ENCODE measurements at places on chromosomes 1 and 21. TPM values are rescaled to one million over a fixed set of nuclear protein-coding genes. Genes with fewer than 3 reads are reported as not detected.
A peak's percentile ranks its signal among the peaks of the same experiment; 100 is the strongest.

The PBX1 gene
- 204 TPM for total RNA-seq

DNA sequence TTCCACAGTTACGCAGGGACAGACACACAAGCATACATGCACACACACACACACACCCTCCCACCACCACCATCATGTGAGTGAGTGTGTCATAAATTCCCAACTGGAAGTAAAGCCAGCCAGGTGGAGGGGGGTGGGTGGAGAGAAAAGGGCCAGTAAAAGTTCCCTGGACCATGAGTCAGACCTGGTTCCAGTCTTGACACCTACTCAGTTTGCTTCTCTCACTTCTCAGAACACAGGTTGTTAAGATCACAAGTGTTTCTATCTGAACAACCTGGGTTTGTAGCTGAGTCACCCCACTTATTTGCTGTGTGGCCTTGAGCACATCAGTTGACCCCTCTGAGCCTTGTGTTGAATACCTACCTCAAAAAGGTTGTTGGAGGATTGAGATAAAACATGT lies 9.6 kb downstream of the EPHA10 start:
- no peak overlapping the region for H3K4me3 ChIP-seq
- H3K27ac ChIP-seq, result no peak overlapping the region
- peaks cover 3% of the 10 kb centered on the region for H3K4me1 ChIP-seq
- peaks cover 28% of the 10 kb centered on the region for H3K27me3 ChIP-seq
- H3K36me3 ChIP-seq, result no peaks in the 10 kb centered on the region

GRCh38 chr1:178931858-178932551 lies 61.1 kb upstream of the ANGPTL1 start:
- H3K4me1 ChIP-seq, result peaks cover 6% of the 10 kb centered on the region
- no peaks in the 10 kb centered on the region for H3K27me3 ChIP-seq
- no peak overlapping the region for H3K4me3 ChIP-seq
- no peak for DNase-seq
- no peaks in the 10 kb centered on the region for H3K36me3 ChIP-seq

DNA sequence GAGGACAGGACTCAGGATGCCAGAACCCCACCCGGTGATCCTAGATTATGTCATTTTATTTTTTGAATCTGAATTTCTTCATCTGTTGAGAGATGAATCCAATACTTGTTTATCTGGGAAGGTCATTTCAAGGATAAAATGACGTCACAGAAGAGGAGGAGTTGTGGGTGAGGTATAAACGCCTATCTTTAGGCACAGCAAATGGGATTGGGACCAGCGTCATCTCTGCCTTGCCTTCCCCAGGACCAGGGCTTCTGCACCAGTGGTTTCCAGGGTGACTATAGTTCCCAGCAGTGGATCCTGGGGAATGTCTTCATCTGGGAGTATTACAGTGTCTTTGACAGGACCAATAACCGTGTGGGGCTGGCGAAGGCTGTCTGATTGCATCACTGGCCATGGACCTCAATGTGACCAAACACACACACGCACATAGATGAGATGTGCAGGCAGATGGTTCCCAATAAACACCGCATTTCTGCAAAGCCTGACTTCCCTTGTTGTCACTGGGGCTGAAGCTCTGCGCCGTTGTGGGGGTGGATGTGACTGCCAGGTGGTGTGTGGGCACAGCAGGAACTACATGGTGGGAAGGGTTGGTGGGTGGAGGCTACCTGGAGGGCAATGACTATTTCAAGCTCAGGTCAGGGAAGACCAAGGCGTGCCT lies 28.1 kb downstream of the KCNA10 start:
- H3K4me3 ChIP-seq, result no peak overlapping the region
- no peaks in the 10 kb centered on the region for H3K4me1 ChIP-seq
- H3K27me3 ChIP-seq, result peaks cover 39% of the 10 kb centered on the region
- no peak for DNase-seq

The DLGAP3 gene
- total RNA-seq, result 1.3 TPM

DNA sequence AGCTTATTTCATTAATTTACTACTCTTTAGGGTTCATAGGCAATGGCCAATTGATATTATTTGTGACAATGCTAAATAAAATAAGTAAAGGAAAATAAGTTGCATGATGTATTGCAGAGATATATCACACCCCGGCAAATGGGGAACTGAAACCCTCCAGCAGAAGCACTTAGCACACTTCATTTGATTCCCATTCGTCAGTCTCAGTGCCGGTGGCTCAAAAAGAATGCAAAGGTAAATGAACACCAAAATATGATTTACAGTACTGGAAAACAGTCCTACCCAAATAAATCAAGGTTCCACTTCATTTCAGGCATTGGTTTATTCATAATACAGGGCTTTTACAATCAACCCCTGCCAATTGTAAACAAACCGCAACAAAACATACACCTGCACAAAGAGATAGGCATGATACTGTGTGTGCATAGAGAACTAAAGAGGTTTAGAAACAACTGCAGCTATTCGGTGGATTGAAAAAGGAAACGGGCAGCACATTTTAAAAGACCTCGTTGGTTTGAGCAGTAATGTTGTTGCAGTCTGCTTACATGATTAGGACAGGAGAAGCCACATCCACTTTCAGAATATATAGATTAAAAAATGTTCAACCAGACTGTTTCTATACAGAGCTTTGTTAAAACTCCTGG lies 1019.2 kb downstream of the TTLL7 start:
- H3K27ac ChIP-seq, result no peak overlapping the region
- no peaks in the 10 kb centered on the region for H3K36me3 ChIP-seq
- no peak overlapping the region for H3K4me3 ChIP-seq
- H3K4me1 ChIP-seq, result peaks cover 20% of the 10 kb centered on the region

DNA sequence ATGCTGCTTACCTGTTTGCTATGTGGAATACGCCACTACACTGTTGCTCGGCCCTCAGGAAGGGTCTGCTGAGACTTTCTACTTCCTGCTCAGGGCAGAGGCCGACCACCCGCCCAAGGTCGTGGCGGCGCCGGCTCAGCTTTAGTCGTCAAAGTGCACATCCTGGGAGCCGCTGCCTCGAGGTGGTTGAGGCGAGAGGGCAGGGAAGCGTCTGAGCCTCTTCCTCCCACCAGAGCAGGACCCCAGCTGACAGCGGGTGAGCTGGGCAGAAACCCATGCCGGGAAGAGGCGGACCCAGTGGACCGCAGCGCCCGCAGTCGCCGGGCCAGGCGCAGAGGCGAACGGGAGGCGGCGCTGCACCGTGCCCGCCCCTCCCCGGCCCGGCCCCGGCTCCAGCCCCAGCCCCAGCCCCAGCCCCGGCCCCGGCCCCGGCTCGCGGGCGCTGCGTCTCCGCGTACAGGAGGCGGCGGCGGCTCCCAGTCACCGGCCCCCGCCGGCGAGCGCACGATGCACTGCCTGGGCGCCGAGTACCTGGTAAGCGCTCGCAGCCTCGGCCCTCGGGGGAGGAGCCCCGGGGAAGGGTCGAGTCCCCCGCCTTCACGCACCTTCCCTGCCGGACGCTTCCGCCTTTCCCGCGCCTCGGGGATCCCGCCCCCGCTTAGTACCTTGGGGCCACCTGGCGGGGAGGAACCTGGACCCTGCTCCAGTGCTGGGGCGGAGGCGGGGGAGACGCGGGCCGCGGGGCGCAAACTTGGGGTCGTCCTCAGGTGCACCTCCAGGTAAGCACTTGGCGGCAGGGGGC lies at the start of gene SLC44A3:
Gene SLC44A3, plus strand, starts transcription at position 413 of the 802 bp plus-strand sequence. Its CDS starts 95 bp downstream, at position 508.
- H3K27ac ChIP-seq, result peak within 1 kb of the TSS; percentile 95
- no peaks in the 10 kb centered on the region for H3K27me3 ChIP-seq
- peak within 1 kb of the TSS; percentile 92 for H3K4me3 ChIP-seq
- peaks cover 27% of the 10 kb centered on the region for H3K36me3 ChIP-seq
- peak; percentile 59 for DNase-seq

The CLEC20A gene
- not detected for total RNA-seq

DNA sequence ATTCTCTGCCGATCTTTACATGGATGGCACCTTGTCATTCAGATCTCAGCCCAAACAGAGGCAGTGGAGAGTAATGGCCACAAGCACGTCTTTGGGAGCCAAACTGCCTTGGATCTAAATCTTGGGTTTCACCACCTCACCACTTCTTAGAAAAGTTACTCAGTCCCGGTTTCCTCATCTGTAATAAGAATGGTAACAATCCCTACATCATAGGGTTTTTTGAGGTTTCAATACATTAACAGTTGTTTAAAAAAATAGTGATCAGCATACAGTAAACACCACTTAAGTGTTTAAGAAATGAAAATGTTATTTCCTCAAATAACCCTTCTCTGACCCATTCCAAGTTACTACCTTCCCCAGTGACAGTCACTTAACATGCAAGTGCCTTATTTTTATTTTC lies 38.5 kb upstream of the KCNA3 start:
- H3K4me1 ChIP-seq, result no peaks in the 10 kb centered on the region
- no peaks in the 10 kb centered on the region for H3K36me3 ChIP-seq
- DNase-seq, result no peak
- peaks cover 6% of the 10 kb centered on the region for H3K27me3 ChIP-seq
- H3K27ac ChIP-seq, result no peak overlapping the region

GRCh38 chr1:207810173-207810572 lies 58.3 kb downstream of the CD46 start:
- H3K4me1 ChIP-seq, result peaks cover 12% of the 10 kb centered on the region
- H3K27me3 ChIP-seq, result no peaks in the 10 kb centered on the region
- no peak for DNase-seq
- H3K36me3 ChIP-seq, result peaks cover 4% of the 10 kb centered on the region
- no peak overlapping the region for H3K27ac ChIP-seq
- no peak overlapping the region for H3K4me3 ChIP-seq

The SYT14 gene
- 3.7 TPM for total RNA-seq

GRCh38 chr1:54460861-54461387 lies 54.7 kb upstream of the SSBP3 start:
- H3K4me1 ChIP-seq, result peaks cover 37% of the 10 kb centered on the region
- H3K36me3 ChIP-seq, result no peaks in the 10 kb centered on the region
- no peaks in the 10 kb centered on the region for H3K27me3 ChIP-seq
- H3K27ac ChIP-seq, result no peak overlapping the region
- H3K4me3 ChIP-seq, result no peak overlapping the region
- no peak for DNase-seq

DNA sequence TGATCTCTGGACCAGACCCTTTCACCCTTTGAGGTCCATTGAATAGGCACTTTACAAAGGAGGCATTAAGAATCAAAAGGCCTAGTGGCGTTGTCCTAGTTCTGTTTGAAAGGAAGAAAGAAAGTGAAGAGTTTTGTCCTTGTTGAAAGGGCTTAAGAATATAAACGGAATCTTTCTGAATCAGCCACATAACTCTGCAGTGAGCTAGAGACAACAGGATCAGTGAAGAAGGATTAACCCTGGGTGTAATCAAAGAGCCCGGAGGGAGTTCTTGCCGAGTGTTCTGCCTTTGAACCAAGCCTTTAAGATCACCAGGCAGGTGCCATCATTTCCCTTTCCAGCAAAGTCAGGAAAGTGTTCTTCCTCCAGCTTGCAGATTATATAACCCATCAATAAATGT lies 54.8 kb upstream of the CNTN2 start:
- H3K27ac ChIP-seq, result no peak overlapping the region
- no peak overlapping the region for H3K4me3 ChIP-seq
- no peak for DNase-seq

- H3K36me3 ChIP-seq, result no peaks in the 10 kb centered on the region
- H3K4me3 ChIP-seq, result no peak overlapping the region
- no peak for DNase-seq
These were observed 64.4 kb downstream of the TRABD2B start for GRCh38 chr1:47932743-47933142.

The IL10 gene
- total RNA-seq, result not detected

DNA sequence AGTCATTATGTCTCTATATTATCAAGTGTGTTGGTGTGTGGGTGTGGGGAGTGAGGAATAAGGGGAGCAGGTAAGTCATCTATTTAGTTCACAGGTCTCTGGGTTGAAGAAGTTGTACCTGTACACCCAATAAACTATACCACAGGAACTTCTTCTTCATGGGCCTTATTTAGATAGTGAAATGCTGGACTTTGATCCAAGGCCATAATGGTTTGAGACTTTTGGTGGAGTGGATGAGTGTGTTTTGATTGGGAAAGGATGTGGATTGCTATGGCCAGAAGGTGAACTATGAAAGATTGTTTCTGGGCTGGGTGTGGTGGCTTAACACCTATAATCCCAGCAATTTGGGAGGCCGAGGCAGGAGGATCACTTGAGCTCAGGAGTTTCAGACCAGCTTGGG lies 7.0 kb upstream of the ZMYM6 start:
- no peak overlapping the region for H3K27ac ChIP-seq
- H3K4me3 ChIP-seq, result no peak overlapping the region
- H3K36me3 ChIP-seq, result no peaks in the 10 kb centered on the region

- H3K27ac ChIP-seq, result no peak overlapping the region
- peaks cover 6% of the 10 kb centered on the region for H3K36me3 ChIP-seq
- peaks cover 3% of the 10 kb centered on the region for H3K4me1 ChIP-seq
These were observed 13.7 kb downstream of the PI4KB start for GRCh38 chr1:151313501-151313900.

The TACSTD2 gene
- total RNA-seq, result 22.8 TPM

- no peak overlapping the region for H3K4me3 ChIP-seq
- H3K27ac ChIP-seq, result no peak overlapping the region
- no peak for DNase-seq
- no peaks in the 10 kb centered on the region for H3K27me3 ChIP-seq
These were observed 423.6 kb downstream of the HLX start for GRCh38 chr1:221302810-221303209.

- DNase-seq, result peak; percentile 37
- no peak overlapping the region for H3K27ac ChIP-seq
- H3K36me3 ChIP-seq, result no peaks in the 10 kb centered on the region
These were observed 113.5 kb downstream of the PRDM2 start for GRCh38 chr1:13813398-13814012.

The TEX38 gene
- total RNA-seq, result 0.38 TPM

GRCh38 chr1:111490220-111490619 lies 13.2 kb downstream of the ADORA3 start:
- no peak for DNase-seq
- H3K36me3 ChIP-seq, result no peaks in the 10 kb centered on the region
- peaks cover 3% of the 10 kb centered on the region for H3K27me3 ChIP-seq
- H3K27ac ChIP-seq, result no peak overlapping the region
- no peak overlapping the region for H3K4me3 ChIP-seq

DNA sequence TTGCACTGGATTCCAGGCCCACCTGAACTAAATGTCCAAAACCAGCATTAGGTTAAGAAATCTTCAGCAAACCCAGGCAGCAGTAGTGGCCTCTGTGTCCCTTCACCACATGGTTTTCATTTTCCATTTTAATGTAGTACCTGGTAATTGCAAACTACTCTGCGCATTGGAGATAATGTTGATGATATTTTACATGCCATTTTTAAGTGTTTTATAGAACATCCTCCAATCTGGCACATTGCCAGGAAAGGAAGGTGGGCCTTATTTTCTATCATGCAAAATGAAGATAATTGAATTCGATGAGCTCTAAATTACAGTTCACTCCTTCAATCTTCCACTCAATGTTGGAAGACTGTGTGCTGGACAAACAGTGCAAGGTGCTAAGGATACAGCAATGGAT lies 89.5 kb downstream of the ZC3H11B start:
- no peak overlapping the region for H3K4me3 ChIP-seq
- H3K27ac ChIP-seq, result peak overlapping the region; percentile 46
- H3K4me1 ChIP-seq, result peaks cover 4% of the 10 kb centered on the region
- DNase-seq, result no peak
- no peaks in the 10 kb centered on the region for H3K27me3 ChIP-seq
- H3K36me3 ChIP-seq, result no peaks in the 10 kb centered on the region

- H3K36me3 ChIP-seq, result no peaks in the 10 kb centered on the region
- no peak overlapping the region for H3K4me3 ChIP-seq
- no peaks in the 10 kb centered on the region for H3K27me3 ChIP-seq
- peak overlapping the region; percentile 19 for H3K27ac ChIP-seq
- peaks cover 15% of the 10 kb centered on the region for H3K4me1 ChIP-seq
- no peak for DNase-seq
These were observed 2.3 kb downstream of the CD53 start for GRCh38 chr1:110875216-110875731.

GRCh38 chr1:182575540-182576149 lies 13.4 kb downstream of the RNASEL start:
- H3K4me3 ChIP-seq, result no peak overlapping the region
- H3K4me1 ChIP-seq, result no peaks in the 10 kb centered on the region
- H3K27me3 ChIP-seq, result no peaks in the 10 kb centered on the region
- H3K36me3 ChIP-seq, result peaks cover 8% of the 10 kb centered on the region
- no peak overlapping the region for H3K27ac ChIP-seq
- no peak for DNase-seq
